CD4-positive, alpha-beta T cell (primary cell): ENCODE measurements at places on chromosomes 1 and 21. TPM values are rescaled to one million over a fixed set of nuclear protein-coding genes. Genes with fewer than 3 reads are reported as not detected.

DNA sequence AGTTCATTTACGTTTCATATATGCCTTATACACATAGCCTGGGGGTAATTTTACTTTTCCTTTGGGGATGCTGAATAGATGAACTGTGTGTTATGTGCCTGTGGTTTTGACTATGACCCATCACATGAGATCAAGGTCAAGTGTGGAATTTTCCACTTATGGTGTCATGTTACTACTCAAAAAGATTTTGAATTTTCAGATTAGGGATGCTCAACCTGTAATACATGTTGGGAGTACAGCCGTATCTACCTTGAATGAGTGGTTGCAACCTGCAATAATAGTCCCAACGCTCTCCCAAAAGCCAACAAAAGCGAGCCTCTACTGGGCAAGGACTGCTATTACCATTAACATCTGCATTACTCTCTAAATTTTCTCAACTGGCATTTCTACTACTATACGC is 68.5 kb upstream of the SDC3 start:
- H3K4me3 ChIP-seq: no peak overlapping the region
- H3K27me3 ChIP-seq: no peaks in the 10 kb centered on the region
- H3K36me3 ChIP-seq: peaks cover 79% of the 10 kb centered on the region
- H3K27ac ChIP-seq: no peak overlapping the region
- H3K4me1 ChIP-seq: no peaks in the 10 kb centered on the region

- H3K27ac ChIP-seq: no peak overlapping the region
- H3K4me3 ChIP-seq: no peak overlapping the region
- no peaks in the 10 kb centered on the region for H3K27me3 ChIP-seq
- H3K4me1 ChIP-seq: no peaks in the 10 kb centered on the region
- DNase-seq: no peak
These were observed 47.5 kb downstream of the TMCO4 start for GRCh38 chr1:19752083-19752696.

- no peak overlapping the region for H3K27ac ChIP-seq
- DNase-seq: no peak
- H3K27me3 ChIP-seq: no peaks in the 10 kb centered on the region
- H3K36me3 ChIP-seq: peaks cover 25% of the 10 kb centered on the region
These were observed 2.4 kb downstream of the PARP1 start for GRCh38 chr1:226405411-226405988.

RAD54L gene
- 1.0 TPM for total RNA-seq

UBL4B gene
- not detected for total RNA-seq

GRCh38 chr1:247102381-247102780 is 1.8 kb downstream of the ZNF669 start:
- no peak for DNase-seq
- peaks cover 15% of the 10 kb centered on the region for H3K4me1 ChIP-seq
- H3K36me3 ChIP-seq: peaks cover 23% of the 10 kb centered on the region

DNA sequence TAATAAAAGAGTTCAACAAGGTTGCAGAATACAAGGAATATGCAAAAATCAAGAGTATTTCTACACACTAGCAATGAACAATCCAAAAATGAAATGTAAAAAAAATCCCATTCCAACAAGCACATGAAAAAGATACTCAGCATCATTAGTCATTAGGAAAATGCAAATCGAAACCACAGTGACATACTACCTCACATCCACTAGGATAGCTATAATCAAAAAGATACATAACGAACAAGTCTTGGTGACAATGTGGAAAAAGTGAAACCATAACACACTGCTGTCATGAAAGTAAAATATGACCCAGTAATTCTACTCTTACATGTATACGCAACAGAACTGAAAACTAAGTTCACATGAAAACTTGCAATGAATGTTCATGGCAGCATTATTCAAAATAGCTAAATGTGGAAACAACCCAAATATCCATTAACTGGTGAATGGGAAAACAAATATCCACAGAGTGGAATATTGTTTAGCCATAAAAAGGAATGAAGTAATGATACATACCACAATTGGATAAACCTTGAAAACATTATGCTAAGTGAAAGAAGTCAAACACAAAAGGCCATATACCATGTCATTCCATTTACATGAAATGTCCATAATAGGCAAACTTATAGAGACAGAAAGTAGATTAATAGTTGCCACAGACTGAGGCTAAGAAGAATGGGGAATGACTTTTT is 34.3 kb downstream of the PIK3R3 start:
- H3K36me3 ChIP-seq: no peaks in the 10 kb centered on the region
- H3K4me1 ChIP-seq: no peaks in the 10 kb centered on the region
- H3K27me3 ChIP-seq: no peaks in the 10 kb centered on the region
- no peak for DNase-seq
- no peak overlapping the region for H3K27ac ChIP-seq
- H3K4me3 ChIP-seq: no peak overlapping the region

GRCh38 chr1:182149411-182149965 is 88.0 kb upstream of the ZNF648 start:
- no peaks in the 10 kb centered on the region for H3K27me3 ChIP-seq
- DNase-seq: no peak

LCE1E gene
- not detected for total RNA-seq

DNA sequence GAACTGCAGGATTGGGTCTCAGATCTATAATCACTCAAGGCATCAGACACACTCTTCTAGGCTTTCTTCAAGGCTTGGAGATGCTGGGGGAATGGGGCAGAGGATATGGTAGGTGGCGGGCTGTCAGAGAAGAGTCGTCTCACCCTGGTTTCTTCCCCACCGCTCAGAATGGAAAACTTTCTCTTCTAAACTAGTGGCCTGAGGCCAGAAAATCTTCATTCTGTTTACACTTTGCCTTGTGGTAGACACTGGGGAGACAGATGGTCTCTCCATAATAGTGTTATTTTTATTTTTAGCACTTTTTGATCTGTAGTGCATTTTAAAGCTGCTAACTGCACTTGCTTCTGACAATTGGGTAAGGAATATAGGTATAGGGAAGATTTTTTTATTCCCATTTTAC is 2.6 kb downstream of the PRELP start:
- peaks cover 8% of the 10 kb centered on the region for H3K4me1 ChIP-seq
- no peak for DNase-seq
- H3K36me3 ChIP-seq: no peaks in the 10 kb centered on the region
- no peaks in the 10 kb centered on the region for H3K27me3 ChIP-seq
- H3K27ac ChIP-seq: no peak overlapping the region

GRCh38 chr1:183920651-183921050 is 115.7 kb downstream of the RGL1 start:
- H3K27me3 ChIP-seq: no peaks in the 10 kb centered on the region
- H3K36me3 ChIP-seq: peaks cover 4% of the 10 kb centered on the region
- H3K4me1 ChIP-seq: peaks cover 7% of the 10 kb centered on the region
- no peak overlapping the region for H3K4me3 ChIP-seq
- no peak overlapping the region for H3K27ac ChIP-seq
- DNase-seq: no peak

DNA sequence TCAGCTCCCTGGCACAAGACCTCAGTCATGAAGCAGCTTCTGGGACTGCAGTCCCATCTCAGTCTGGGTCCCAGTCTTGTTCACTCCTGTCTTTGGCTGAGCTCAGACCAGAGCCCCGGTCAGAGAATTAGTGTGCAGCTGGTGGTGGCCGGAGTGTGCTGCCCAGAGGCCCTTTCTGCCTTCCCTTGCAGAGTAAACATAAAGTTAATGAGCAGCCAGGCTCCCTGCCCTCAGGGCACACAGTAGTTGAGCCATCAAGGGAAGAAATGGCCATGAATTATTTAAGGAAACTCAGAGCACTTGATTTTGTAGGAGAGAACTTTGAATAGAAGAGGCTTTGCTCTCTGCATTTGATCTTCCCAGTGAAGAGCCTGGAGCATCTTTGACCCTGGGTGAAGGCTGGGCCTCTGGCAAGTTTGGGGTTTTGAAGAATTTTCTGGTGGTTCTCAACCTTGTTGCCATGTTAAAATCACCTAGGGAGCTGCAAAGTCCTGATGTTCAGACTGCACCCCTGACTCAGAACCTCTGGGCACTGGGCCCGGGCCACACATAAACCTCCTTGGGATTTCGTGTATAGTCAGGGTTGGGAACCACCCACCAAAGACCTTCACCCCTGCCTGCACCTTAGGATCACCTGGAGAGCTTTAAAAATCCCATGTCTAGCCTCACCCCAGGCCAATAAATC is 26.4 kb upstream of the SELENON start:
- H3K27me3 ChIP-seq: no peaks in the 10 kb centered on the region
- peaks cover 47% of the 10 kb centered on the region for H3K36me3 ChIP-seq
- no peak overlapping the region for H3K4me3 ChIP-seq

UBE2U gene
- total RNA-seq: not detected

CLCA2 gene
- total RNA-seq: not detected

OR2G6 gene
- total RNA-seq: not detected

- H3K27ac ChIP-seq: no peak overlapping the region
- no peak overlapping the region for H3K4me3 ChIP-seq
- H3K4me1 ChIP-seq: no peaks in the 10 kb centered on the region
- DNase-seq: no peak
- H3K27me3 ChIP-seq: no peaks in the 10 kb centered on the region
These were observed 67.8 kb downstream of the LPAR3 start for GRCh38 chr1:84825161-84825560.

KRTAP11-1 gene
- total RNA-seq: not detected

DNA sequence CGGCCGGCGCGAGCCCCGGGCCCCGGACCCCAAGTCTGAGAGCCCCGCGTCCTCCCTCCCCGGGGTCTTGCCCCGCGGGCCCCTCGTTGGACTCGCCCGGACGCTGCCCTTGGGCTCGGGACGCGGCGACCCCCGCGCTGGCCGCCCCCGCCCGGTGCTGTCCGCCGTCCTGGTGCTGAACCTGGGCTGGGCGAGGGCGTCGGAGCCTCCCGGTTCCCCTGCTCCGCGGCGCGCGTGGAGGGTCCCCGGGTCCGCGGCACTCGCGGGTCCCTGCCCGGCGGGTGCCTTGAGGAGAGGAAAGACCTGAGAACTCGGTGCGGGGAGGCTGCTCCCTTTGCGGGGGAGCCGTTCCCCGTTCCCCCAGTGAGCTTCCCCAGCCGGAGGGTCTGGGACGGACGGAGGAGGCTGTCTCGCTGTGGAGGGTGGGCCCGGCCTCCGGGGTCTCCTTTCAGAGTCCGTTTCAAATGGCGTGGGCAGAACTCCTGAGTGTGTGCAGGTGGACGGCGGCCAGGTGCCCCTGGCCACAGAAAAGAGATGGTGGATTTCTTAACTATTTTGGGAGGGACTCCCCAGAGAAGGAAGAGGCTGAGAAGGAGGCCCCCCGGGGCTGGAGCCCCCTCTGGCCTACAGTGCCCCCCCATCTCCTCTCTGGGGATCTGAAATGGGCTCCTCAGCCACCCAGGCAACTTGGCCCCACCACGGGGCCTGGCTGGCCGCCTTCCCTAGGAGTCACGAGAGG is 595 bp downstream of the GABRD start:
- peaks cover 19% of the 10 kb centered on the region for H3K4me1 ChIP-seq
- no peak overlapping the region for H3K27ac ChIP-seq
- no peak overlapping the region for H3K4me3 ChIP-seq
- peaks cover 63% of the 10 kb centered on the region for H3K27me3 ChIP-seq

GRCh38 chr1:229716069-229716468 is 90.0 kb downstream of the URB2 start:
- no peaks in the 10 kb centered on the region for H3K27me3 ChIP-seq
- no peaks in the 10 kb centered on the region for H3K4me1 ChIP-seq
- H3K27ac ChIP-seq: no peak overlapping the region
- H3K4me3 ChIP-seq: no peak overlapping the region

SVBP gene
- 19.2 TPM for total RNA-seq

DNA sequence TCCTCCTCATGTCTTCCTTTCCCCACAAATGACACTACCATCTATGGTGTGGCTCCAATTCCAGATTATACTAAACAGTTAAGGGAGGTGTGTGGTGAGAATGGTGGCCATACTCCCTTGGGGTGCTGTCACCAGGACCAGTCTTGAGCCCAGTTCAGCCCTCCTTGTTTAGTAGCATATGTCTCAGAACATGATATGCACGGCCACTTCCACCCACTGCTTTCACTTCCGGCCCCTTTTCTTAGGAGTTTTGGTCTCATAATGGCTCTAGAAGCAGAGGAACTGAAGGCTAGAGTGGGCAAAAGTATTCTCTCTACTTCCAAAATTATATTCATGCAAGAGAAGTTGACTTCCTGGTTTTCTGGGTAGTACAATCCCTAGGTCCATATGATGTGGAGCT is 45.3 kb upstream of the CACNA1E start:
- H3K4me1 ChIP-seq: no peaks in the 10 kb centered on the region
- no peak for DNase-seq
- no peak overlapping the region for H3K27ac ChIP-seq
- no peaks in the 10 kb centered on the region for H3K36me3 ChIP-seq

DNA sequence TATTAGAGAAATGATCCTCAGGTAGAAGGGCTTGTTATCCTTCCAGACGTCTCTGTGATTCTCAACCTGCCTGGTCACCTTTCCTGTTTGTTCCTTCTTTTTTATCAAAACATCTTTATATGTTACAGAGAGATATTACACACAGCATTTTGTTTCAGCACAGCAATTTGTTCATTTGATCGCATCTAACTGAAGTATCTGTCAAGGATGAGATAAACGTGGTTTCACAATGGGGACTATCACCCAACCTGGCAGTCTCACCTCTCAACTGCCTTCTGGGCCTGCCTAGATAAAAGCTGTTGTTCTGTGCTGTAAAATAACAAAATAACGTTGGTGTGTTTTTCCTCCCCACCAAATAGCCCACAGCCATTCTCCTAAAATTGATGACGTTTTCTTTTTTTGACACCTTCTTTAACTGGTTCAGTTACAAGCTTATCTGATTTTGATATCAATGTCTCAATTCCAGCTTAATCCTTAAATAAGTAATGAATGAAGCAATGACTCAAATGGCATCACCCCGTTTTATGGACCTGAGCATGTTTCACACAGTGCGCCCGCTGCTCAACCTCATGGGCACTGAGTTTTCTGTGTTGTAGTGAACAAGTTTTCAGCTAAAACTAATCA is 367.9 kb upstream of the RUNX1 start:
- no peak for DNase-seq
- H3K36me3 ChIP-seq: no peaks in the 10 kb centered on the region
- no peak overlapping the region for H3K27ac ChIP-seq
- H3K4me1 ChIP-seq: no peaks in the 10 kb centered on the region
- peaks cover 6% of the 10 kb centered on the region for H3K27me3 ChIP-seq

SPRR2A gene
- not detected for total RNA-seq

MAD2L2 gene
- 28.3 TPM for total RNA-seq
